GM13977 (cell line): ENCODE measurements at places on chromosomes 1 and 21.

DNA sequence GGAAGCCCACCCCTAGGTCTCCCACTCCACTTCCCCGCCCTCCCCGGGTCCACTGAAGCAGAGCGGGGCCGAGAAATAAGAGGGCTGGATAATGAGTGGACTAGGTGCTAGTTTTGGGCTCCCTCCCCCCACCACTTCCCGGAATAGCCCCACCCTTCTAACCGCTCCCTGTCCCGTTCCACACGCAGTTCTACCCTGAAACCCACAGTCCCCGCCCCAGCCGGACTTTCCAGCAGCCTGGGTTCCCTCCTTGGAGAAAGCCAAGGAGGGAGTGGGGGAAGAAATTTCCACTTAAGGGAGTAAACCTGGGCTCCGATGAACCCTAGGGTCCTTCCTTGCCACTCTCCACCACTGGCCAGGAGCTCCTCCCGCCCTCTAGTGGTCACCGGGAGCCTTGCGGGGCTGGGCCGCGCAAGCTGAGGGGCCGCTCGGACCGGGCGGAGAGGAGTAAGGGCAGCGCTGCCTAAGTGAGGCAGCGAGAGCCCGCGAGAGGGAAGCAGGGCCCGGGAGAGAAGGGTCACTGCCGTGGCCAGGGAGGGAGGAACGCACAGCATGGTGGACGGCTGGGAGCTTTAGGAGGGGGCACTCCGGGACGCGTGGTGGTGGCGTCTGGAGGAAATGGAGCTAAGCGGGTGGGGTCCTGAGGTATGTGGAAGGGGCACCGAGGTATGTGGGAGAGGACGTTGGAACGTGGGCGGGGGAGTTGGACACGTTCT is 14.3 kb downstream of the THBS3 start:
- peak; percentile 92 for DNase-seq

GRCh38 chr1:198876371-198876871 is 237.6 kb downstream of the PTPRC start:
- no peak for DNase-seq

DNA sequence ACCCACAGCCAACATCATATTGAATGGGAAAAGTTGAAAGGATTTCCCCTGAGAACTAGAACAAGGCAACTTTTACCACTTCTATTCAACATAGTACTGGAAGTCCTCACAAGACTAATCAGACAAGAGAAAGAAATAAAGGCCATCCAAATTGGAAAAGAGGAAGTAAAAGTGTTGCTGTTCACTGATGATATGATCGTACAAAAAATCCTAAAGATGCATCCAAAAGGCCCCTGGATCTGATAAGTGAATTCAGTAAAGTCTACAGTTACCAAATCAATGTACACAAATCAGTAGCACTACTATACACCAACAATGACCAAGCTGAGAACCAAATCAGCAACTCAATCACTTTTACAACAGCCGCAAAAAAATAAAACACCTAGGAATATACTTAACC is 28.3 kb downstream of the RAB3GAP2 start:
- no peak for DNase-seq

DNA sequence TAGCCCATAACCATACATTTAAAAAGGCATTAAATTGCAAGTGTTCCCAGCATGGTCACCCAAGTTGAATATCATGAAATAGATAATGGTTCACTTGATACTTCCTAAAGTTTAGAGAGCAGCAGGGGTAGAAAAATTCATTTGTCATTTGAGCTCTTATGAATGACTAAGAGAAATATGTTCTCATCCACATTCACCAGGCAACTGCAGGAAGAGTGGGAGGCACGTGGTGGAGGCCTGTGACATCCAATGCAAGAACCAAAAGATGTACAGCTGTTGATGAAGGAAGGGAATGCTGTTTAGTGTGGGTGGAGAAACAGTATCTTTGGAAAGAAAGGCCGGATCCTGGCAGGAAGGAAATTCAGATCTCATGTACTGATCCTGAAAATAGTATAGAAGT is 473.1 kb downstream of the ADGRL2 start:
- no peak for DNase-seq

- no peak for DNase-seq
Observed at GRCh38 chr1:116163533-116163932, 52.3 kb downstream of the MAB21L3 start.

GRCh38 chr21:26397545-26397944 is 175.5 kb downstream of the CYYR1 start:
- no peak for DNase-seq

DNA sequence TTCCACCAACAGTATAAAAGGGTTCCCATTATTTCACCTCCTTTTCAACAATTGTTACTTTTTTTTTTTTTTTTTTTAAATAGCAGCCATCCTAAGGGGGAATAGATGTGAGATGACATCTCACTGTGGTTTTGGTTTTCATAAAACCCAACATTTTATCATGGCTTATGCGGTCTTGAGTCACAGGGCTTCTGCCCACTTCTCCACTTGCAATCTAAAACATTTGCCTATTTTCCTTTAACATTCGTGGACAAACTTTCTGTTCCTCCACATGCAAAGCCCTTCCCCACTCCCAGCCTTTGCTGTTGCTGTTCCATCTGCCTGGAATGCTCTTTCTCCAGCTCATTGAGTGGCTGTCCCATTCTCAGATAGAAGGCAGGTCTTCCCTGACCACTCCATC is 239.7 kb upstream of the KCNK2 start:
- DNase-seq: no peak

DNA sequence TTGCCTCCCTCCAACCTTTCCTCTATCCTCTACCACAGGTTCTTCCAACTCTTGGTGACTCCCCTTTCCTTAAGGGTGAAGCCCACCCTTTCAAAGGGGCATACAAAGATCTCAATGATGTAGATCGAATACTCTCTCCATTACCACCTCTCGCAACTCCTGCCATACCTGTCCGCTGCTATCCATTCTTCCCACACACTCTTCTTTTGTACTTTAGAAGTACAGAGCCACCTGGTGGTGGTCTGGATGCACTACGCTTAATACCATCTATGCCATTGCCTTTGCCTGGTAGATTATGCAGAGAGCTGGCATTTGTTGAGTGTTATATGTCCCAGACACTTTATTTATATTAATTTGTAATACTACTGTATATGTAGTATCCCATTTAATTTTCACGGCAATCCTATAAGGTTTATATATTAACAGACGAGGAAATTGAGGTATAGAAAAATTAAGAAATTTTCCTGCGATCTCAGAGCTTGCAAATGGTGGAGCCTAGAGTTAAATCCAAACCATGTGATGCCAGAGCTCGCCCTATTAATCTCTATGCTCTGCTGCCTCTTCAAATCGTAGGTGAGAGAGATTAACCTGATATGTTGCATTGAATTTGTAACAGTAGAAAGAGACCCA is 22.9 kb downstream of the TSHB start:
- DNase-seq: peak; percentile 65

DNA sequence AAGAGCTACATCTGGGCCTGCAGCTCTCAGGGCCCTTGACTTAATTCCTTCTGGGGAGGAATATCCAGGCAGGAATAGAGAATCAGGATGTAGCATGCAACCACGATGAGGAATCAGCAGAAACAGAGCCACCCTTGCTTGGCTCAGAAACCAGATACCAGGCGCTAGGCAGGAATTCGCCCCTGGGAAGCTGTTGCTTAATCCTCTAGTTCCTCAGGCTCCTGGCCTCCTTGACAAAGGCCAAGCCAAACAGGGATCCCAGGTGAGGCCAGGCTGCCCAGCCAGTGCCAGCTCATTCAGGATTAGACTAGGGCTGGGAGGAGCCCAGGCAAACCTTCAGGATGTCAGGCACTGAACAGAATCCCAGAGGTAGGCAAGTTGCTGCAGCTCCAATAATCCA is 48.2 kb upstream of the IRF2BP2 start:
- DNase-seq: no peak

DNA sequence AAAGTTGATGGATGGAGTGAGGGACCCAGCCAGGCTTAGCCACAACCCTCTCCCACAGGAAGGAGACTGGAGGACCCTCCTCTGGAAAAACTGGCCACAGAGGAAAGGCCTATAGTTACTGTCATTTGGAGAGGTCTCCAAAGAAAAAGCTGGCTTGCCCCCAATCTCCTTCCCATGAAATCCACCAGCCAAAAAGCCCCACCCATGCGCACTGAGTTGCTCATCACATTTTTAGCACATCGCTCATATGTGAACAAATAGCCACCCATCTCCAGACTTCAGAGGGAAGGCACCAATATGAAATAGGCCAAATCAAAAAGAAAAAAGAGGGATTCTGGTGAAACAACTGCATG is 36.9 kb upstream of the QSOX1 start:
- no peak for DNase-seq

DNA sequence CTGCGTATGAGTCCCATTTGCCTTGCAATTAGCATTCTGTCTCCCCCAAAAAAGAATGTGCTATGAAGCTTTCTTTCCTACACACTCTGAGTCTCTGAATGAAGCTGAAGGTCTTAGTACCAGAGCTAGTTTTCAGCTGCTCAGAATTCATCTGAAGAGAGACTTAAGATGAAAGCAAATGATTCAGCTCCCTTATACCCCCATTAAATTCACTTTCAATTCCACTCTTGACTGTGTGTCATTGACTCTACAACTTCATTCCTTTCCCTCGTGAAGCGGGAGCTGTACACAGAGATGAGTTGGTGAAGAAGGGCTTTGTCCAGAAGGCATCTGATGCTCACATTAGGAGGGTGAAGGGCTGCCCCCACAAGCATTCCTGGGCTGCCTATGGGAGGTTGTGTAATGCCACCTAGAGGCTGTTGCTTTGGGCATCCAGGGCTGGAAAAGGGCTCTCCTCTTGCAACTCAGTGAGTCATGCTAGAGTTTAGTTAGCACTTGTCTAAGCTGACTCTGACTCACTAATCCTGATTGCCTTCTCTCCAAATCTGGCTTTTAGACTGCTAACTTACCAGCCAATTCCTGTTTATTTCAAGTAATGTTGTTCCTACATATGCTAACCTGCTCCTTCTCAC is 1.8 kb downstream of the SPRR1B start:
- DNase-seq: peak; percentile 11

- no peak for DNase-seq
Observed at GRCh38 chr1:207393610-207394009, 60.5 kb upstream of the CR2 start.

- no peak for DNase-seq
Observed at GRCh38 chr1:113830039-113830438, 17.8 kb upstream of the RSBN1 start.

- no peak for DNase-seq
Observed at GRCh38 chr1:178408871-178409270, 87.9 kb downstream of the CLEC20A start.

- DNase-seq: peak; percentile 77
Observed at GRCh38 chr1:3717715-3718601, 34.3 kb upstream of the CCDC27 start.

GRCh38 chr1:85319491-85319890 is 43.1 kb upstream of the BCL10 start:
- no peak for DNase-seq

DNA sequence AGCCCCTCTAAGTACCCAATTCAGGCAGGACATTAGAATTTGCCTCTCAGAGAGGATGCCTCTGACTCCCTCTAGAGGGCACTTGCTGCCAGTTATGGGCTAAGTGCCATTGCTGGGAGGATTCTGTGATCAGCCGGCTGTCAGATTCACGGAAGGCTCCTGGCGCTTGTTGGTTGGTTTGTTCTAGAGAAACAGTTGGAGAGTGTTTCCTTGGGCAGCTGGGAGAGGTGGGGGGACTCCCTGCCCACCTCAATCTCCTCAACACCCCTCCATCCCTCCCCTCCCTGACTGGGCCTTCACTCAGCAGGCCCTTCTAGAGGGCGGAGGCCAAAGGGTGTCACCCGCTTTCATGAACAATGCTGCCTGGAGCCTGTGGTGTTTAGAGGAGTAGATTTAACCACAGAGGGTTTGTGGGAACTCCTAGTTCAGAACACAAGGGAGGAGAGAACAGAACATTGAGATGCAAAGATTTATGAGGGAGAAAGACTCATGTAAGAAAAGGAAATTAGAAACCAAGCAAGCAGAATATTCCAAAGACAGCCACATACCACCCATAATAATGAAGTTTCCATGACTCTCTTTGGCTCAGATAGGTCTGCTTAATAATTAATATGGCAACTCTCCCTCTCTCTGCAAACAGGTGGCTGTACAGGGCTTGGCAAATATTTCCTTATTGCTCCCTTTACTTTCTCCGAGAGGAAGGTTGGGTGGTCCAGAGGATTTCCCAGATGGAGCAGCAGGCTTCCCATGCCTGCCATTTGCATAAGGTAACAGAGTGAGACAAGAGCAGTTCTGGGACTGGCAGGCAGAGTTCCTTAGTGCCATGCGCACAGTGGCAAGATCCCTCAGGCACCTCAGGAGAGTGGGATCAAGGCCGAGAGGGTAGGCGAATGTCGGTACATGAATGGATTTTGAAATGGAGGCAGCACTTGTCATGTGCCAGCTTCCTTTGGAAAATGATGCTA is 30.0 kb upstream of the ACP6 start:
- DNase-seq: peak; percentile 56

- no peak for DNase-seq
Observed at GRCh38 chr1:242836423-242836822, 311.9 kb upstream of the PLD5 start.

GRCh38 chr1:215104283-215104682 is 21.7 kb downstream of the KCNK2 start:
- no peak for DNase-seq

- no peak for DNase-seq
Observed at GRCh38 chr1:2336499-2336898, 54.9 kb downstream of the MORN1 start.

GRCh38 chr1:32005522-32005921 is 8.1 kb upstream of the KHDRBS1 start:
- DNase-seq: no peak

GRCh38 chr1:81757398-81758020 is 43.2 kb upstream of the ADGRL2 start:
- DNase-seq: no peak

- DNase-seq: peak; percentile 37
Observed at GRCh38 chr1:114558544-114558943, 22.9 kb downstream of the BCAS2 start.

DNA sequence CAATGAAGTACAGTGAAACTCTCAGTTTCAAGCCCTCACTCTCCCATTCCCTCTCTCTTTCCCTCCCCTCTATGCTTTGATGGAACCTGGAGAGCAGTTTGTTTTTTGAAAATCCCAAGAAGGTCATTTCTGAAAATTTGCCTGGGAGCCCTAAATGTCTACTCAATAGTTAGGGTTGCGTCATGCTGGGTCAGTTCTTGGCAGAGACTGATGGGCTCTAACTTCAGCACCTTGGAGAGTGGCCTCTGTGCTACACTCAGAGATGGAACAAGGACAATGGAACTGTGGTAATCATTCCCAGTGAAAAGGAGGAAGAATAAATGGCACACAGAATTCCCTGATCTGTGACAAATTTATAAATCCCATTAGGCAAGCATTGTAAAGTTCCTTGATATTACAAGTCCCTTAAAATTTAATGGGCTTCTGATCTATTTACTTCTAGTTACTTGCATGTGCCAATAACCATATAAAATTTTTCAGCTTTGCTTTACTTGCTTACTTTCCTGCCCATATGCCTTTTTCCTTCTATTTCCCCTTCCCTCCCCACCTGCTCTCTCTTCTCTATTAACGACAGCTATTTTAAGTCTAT is 182.9 kb upstream of the KCND3 start:
- no peak for DNase-seq

- DNase-seq: no peak
Observed at GRCh38 chr1:15110867-15111230, 42.7 kb upstream of the TMEM51 start.

GRCh38 chr1:217524787-217525520 is 105.9 kb downstream of the GPATCH2 start:
- DNase-seq: no peak

- no peak for DNase-seq
Observed at GRCh38 chr1:75492011-75492410, 118.9 kb downstream of the SLC44A5 start.

GRCh38 chr21:31530897-31531705 is 128.4 kb upstream of the SOD1 start:
- no peak for DNase-seq
